Purkinje cell (primary cell): ENCODE measurements at places on chromosomes 6 and 20. TPM values are rescaled to one million over a fixed set of nuclear protein-coding genes. Genes with fewer than 3 reads are reported as not detected.

Gene MTFR2
- polyA plus RNA-seq = 6.2 and 7.8 TPM in 2 replicates

Gene TIAM2
- 17.4 and 30.2 TPM in 2 replicates for polyA plus RNA-seq

Gene MRAP2
- 2.6 and 6.7 TPM in 2 replicates for polyA plus RNA-seq

Gene PI3
- polyA plus RNA-seq = not detected in 2 replicates

Gene MYBL2
- polyA plus RNA-seq = not detected in 2 replicates

Gene PTCHD4
- polyA plus RNA-seq = 36.3 and 38.7 TPM in 2 replicates

Gene CTCFL
- polyA plus RNA-seq = 0.63 TPM in 1 of 2 replicates, not detected in the other

Gene TBXT
- polyA plus RNA-seq = not detected in 2 replicates

Gene PTCRA
- not detected in 2 replicates for polyA plus RNA-seq

Gene ENTPD6
- polyA plus RNA-seq = 9.9 and 14.3 TPM in 2 replicates

Gene LEMD2
- polyA plus RNA-seq = 7.4 and 10.5 TPM in 2 replicates

Gene NNAT
- polyA plus RNA-seq = 28.4 and 42.2 TPM in 2 replicates

Gene RRBP1
- polyA plus RNA-seq = 8.3 and 21.9 TPM in 2 replicates

Gene GNMT
- 0.85 TPM in 1 of 2 replicates, not detected in the other for polyA plus RNA-seq

Gene SCGN
- not detected in 2 replicates for polyA plus RNA-seq

Gene MYB
- polyA plus RNA-seq = 1.7 TPM in 1 of 2 replicates, not detected in the other

Gene SHLD1
- polyA plus RNA-seq = 10.0 and 12.8 TPM in 2 replicates

Gene SOX4
- 3.1 and 3.5 TPM in 2 replicates for polyA plus RNA-seq

Gene EXOC2
- polyA plus RNA-seq = 16.9 and 22.7 TPM in 2 replicates

Gene ZSCAN23
- 1.2 TPM in 1 of 2 replicates, not detected in the other for polyA plus RNA-seq

Gene HLA-DQB1
- 1.0 TPM in 1 of 2 replicates, not detected in the other for polyA plus RNA-seq

Gene ID4
- polyA plus RNA-seq = 13.1 and 19.0 TPM in 2 replicates

Gene TSBP1
- polyA plus RNA-seq = not detected in 2 replicates

Gene NTSR1
- polyA plus RNA-seq = not detected in 2 replicates

Gene MAD2L1BP
- 21.2 and 28.0 TPM in 2 replicates for polyA plus RNA-seq

Gene SLC16A10
- polyA plus RNA-seq = 6.8 and 9.9 TPM in 2 replicates

Gene TRMT11
- polyA plus RNA-seq = 24.9 and 44.1 TPM in 2 replicates

Gene TFAP2A
- polyA plus RNA-seq = 4.4 and 9.1 TPM in 2 replicates

Gene PROKR2
- not detected in 2 replicates for polyA plus RNA-seq

Gene HMGCLL1
- polyA plus RNA-seq = 13.6 and 20.7 TPM in 2 replicates

Gene SLC25A27
- polyA plus RNA-seq = 97.0 and 98.6 TPM in 2 replicates

Gene PPARD
- polyA plus RNA-seq = 0.11 and 0.28 TPM in 2 replicates

Gene FKBP1C
- polyA plus RNA-seq = 0.38 TPM in 1 of 2 replicates, not detected in the other

Gene CD40
- 0.47 and 1.5 TPM in 2 replicates for polyA plus RNA-seq

Gene SPAG4
- polyA plus RNA-seq = not detected in 2 replicates

Gene MARCKS
- polyA plus RNA-seq = 111 and 129 TPM in 2 replicates

Gene ARMC12
- polyA plus RNA-seq = not detected in 2 replicates

Gene FAM210B
- polyA plus RNA-seq = 7.6 and 15.1 TPM in 2 replicates

Gene HLA-DRB5
- not detected in 2 replicates for polyA plus RNA-seq
